ENCODE measurements at places on chromosomes 4 and X. TPM values are rescaled to one million over a fixed set of nuclear protein-coding genes. Genes with fewer than 3 reads are reported as not detected.

The CT47C1 gene
- total RNA-seq, result not detected

The POLA1 gene
- 4.7 TPM for total RNA-seq

The LAMTOR3 gene
- 32.8 TPM for total RNA-seq

The GPR119 gene
- not detected for total RNA-seq

The DAPP1 gene
- 9.1 TPM for total RNA-seq

The RTL5 gene
- total RNA-seq, result 1.2 TPM

The SPON2 gene
- total RNA-seq, result 15.7 TPM

The FABP2 gene
- not detected for total RNA-seq

The GRPEL1 gene
- total RNA-seq, result 58.6 TPM

The MAGEA10 gene
- total RNA-seq, result not detected

The GAK gene
- 130 TPM for total RNA-seq

The TBC1D1 gene
- 46.5 TPM for total RNA-seq

The EDA gene
- total RNA-seq, result 1.5 TPM

The ACE2 gene
- total RNA-seq, result not detected

The UGT2B17 gene
- total RNA-seq, result not detected

The SORCS2 gene
- not detected for total RNA-seq

The CPLX1 gene
- 1.5 TPM for total RNA-seq

The UGT8 gene
- total RNA-seq, result not detected

Measured in CD4-positive, alpha-beta T cell (primary cell).